Epithelial cell of proximal tubule (primary cell): ENCODE measurements at places on chromosomes 13 and 19. TPM values are rescaled to one million over a fixed set of nuclear protein-coding genes. Genes with fewer than 3 reads are reported as not detected.

Gene SYNGR4
- total RNA-seq = not detected in 2 replicates

Gene CLEC4G
- total RNA-seq = not detected in 2 replicates

Gene LILRB5
- not detected in 2 replicates for total RNA-seq

Gene MEGF8
- 16.5 and 30.2 TPM in 2 replicates for total RNA-seq

Gene SHANK1
- 0.29 TPM in 1 of 2 replicates, not detected in the other for total RNA-seq

Gene ACER1
- not detected in 2 replicates for total RNA-seq

Gene CABP5
- total RNA-seq = not detected in 2 replicates

Gene APOC4
- not detected in 2 replicates for total RNA-seq

Gene TPGS1
- total RNA-seq = 56.4 and 78.1 TPM in 2 replicates
